ENCODE measurements at places on chromosomes 16 and 17.

- DNase-seq, result no peak
These were observed 145.3 kb upstream of the CDH13 start for GRCh38 chr16:82481455-82481854.

GRCh38 chr16:11669380-11670146 lies 1.3 kb downstream of the SNN start:
- DNase-seq, result peak; percentile 90

DNA sequence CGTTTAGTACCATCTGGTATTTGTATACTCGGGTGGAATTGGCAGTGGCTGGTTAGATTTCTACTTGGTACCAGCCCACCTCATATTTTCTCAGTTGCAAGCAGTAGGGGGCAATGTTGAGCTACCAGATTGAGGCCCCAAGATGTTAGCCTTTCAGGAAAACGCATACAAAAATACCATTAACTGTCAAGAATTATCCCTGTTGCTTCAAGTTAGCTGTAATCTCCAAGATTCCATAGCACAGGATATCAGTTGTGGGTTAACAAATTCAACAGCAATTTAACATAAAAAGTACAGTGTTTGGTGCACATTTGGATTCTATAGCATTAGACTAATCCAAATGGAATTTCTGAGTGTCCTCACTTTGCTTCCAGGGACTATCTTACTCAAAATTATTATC lies 188.2 kb downstream of the FTO start:
- no peak for DNase-seq

DNA sequence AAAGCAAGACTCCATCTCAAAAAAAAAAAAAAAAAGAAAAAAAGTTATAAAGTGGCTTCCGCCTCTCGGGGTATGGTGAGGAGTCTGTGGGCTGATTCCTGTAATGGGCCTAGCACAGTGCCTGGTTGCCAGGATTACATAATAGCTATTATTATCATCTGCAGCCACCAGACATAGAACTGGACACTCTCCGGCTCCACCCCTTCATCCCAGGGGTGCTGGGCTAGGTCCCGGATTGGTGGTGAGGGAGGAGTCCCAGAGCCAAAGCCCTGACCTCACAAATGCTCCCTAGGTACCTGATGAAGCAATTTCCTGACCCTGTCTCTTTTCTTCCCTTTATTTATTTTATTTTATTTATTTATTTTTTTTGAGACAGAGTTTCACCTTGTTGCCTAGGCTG lies 11.6 kb upstream of the ADGRG1 start:
- peak; percentile 45 for DNase-seq

DNA sequence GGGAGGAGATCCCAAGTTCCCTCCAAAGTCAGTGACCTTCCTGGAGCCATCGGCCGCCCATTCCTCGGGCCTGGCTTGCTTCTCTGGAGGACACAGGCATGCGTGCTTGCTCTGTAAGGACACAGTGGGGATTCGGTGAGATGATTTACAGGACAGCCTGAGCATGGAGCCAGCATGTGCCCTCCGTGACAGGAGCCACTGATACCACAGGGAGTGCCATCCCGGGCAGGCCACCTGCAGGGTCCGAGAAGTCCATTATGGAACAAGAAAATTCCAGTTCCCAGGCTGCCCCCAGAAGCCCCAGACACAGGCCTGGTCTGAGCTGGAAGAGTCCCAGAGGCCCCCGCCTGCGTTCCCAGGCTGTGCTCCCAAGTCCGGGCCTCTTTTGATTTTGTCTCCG lies 47.9 kb downstream of the FOXL1 start:
- DNase-seq, result no peak

DNA sequence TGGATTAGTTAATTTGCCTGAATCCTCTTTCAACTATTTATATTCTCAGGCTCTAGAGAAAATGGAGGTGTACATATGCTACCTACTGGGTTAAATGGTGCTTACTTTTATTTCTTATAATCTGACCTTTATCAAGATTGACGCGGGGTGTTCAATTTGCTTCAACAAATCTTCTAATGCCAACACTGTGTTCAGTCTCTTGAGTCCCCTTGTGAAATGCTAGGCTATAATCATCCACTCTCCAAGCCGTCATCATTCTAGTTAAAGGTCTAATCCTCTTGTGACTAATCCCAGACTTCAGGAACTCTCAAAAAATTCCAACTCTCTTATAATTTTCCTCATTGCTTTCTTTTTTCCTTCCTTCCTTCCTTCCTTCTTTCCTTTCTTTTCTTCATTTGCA lies 1396.2 kb downstream of the CDH8 start:
- no peak for DNase-seq

GRCh38 chr17:72587773-72588511 lies 467.1 kb downstream of the SOX9 start:
- peak; percentile 47 for DNase-seq

- peak; percentile 91 for DNase-seq
These were observed 120.2 kb downstream of the METRNL start for GRCh38 chr17:83199500-83200201.

DNA sequence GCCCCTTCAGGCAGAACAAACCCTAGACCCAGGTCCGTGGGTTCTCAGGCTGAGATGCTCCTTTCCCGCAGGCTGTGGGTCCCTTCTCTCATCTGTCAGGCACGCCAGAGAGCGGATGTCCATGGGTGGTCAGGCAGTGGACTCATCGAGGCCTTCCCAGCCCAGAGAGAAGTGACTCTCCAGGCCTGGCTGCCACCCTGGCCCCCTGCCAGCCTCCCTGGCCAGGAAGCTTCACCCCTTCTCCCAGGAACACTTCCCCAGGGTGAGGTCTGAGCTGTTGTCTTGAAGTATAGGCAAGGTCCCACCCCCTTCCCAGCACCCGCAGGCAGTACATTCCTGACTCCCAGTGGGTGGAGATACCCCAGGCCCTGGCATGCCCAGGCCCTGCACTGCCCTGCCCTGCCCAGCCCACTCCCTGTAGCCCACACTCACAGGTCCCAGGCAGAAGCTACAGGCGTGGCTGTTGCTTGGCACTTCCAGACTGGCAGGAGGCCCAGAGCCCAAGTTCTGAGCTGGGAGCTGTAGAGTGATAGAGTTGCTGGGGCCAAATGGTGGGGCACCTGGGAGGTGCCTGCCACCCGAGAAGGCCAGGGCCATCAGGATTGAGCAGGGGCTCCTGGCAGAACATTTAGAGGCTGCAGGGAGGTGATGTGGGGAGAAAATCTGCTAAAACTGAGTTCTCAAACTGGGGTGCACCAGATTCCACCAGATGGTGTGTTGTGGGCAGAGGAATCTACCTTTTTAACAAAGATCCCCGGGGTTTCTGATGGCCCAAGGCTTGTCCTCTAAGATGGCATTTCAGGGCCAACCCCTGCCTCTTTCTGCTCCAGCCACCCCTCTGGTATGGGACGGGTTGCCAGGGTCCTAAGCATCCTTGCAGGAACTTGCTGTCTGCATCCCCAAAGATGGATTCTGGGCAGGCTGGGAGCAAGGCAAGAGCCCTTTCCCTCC lies 6.7 kb downstream of the ITGA3 start:
- no peak for DNase-seq

DNA sequence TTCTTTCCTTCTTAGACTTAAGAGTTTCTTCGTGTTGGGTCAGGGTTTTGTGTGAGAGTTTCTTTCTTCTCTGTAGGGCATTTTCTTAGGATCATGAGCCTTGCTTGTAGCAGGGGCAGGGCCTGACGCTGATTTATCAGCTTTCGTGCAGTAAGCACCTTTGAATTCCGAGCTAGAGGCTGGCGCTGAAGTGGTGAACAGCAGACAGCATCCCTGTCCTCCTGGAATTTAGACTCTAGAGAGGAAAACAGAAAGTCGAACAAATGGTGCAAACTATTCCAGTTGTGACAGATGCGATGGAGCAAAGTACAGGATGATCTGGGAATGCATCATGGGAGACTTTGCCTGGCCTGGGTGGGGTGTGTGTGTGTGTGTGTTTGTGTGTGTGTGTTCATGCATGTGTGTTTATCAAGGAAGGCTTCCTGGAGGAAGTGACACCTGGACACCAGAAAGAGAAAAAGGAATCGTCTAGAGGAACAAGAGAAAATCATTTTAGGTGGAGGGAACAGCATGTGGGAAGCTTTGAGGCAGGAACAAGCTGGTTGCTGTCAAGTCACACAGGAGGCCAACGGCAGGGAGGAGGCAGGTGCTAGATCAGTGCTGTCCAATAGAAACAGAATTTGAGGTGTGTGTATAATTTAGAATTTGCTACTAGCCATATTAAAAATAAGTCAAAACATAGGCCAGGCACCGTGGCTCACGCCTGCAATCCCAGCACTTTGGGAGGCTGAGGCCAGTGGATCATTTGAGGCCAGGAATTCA lies 60.2 kb downstream of the WWP2 start:
- DNase-seq, result no peak

DNA sequence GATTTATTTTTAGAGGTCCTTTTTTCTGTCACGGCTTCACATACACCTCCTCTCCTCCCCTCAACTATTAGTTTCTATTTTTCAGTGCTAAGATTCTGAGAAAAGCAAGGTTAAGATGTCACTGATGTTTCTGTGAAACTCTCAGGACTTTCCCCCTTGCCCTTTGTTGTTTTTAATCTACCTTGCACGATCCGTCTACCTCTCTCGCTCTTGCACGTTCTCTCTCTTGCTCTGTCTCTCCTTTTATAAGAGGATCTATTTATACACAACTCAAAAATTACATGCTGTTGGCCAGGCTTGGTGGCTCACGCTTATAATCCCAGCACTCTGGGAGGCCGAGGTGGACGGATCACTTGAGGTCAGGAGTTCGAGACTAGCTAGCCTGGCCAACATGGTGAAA lies 43.6 kb downstream of the RPA1 start:
- no peak for DNase-seq

- no peak for DNase-seq
These were observed 44.7 kb downstream of the TMEM132E start for GRCh38 chr17:34623856-34624766.

DNA sequence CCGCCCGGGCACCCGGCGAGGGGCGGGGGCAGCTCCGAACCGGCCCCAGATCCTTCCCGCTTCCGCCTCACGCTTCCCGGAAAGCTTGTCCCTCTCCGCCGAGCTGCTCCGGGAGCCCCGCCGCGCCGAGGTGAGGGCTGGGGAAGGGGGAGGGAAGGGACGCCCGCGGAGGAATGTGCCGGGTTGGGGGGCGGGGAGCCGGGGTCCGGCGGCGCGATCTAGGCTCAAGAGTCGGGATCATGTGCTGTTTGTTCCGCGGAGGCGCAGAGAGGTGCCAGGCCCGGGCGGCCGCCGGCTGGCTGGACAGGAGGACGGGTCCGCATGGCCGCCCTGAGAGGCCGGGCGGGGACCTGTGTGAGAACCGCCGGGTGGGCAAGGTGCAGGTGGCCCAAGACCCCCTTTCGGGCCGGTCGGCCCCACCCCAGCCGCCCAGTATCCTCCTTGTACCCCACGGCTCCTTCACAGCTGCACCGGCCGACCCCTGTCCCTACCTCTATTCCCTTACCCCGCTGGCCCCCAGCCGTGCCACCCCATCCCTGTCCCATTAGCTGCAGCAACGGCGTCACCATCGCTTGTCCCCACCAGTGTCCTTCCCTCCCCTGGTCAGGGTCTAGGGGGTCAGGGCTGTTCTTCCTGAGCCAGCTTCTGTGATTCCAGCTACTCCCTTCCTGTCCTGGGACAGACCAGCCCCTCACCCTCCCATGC lies 429 bp downstream of the KIF1C start:
- DNase-seq, result peak; percentile 88

DNA sequence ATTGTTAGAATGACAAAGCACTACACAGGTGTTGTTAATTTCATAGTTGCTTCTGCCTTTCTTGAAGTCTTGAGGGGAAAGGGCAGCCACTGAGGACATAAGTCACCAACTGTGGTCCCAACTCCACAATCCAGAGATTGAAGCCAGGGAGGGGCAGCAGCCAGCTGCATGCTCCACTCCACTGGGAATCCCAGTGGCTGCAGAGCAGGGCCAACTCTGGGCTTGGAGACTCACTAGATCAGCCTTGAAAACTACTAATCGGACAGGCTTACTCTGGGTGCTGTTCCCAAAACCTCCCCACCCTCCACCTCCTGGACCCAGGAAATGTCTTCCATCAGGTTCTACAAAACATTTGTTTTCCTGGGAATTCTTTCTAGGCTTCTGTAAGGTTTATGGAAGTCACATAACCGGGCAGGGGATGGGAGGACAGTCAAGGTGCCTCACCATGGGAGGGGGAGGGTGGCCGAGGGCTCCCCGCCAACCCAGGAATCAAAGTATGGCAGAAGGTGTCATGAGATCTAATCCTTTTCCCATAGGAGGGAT lies 68.0 kb downstream of the MYH13 start:
- DNase-seq, result no peak

DNA sequence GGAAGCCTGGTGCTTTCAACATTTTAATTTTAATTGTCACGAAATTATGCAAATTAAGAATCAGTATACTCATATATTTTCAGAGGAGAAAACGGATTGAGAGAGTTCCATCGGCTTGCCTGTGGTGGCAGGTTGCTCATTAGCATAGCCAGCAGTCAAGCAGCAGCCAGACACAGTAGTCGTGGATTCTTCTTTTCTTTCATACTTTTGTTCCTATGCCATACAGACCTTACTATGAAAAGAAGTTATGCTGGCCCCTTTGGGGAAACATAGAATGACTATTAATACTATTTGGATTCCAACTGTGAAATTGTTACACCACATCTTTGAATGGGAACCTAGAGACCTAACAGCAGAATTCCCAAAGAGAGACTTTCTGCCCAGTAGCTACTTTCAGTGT lies 617.7 kb upstream of the CA10 start:
- DNase-seq, result no peak

DNA sequence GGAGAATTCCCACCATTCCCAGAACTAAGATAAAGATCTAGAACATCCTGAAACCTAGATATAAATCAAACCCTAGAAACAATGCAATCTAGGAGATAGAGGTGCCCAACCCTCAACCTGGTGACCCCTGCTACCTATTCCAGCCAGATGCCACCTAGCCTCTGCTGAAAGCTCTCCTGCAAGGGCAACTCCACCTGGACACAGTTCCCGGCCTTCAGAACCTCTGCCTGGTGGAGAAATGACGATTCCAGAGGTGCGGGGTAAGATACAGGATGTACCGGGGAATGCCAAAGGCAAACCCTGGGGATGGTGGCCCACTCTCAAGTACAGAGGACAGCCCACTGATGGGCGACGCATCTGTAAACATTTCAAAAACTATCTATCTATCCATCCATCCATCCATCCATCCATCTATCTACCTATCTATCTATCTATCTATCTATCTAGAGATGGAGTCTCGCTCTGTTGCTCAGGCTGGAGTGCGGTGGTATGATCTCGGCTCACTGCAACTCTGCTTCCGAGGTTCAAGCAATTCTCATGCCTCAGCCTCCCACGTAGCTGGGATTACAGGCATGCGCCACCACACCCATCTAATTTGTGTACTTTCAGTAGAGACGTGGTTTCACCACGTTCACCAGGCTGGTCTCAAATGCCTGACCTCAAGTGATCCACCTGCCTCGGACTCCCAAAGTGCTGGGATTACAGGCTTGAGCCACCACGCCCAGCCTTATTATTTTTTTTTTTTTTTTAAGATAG lies 19.0 kb downstream of the MEAK7 start:
- peak; percentile 40 for DNase-seq

- DNase-seq, result no peak
These were observed 617.0 kb upstream of the CDH5 start for GRCh38 chr16:65749506-65749905.

GRCh38 chr16:69266334-69267063 lies 44.7 kb upstream of the VPS4A start:
- no peak for DNase-seq
